Foreskin keratinocyte (primary cell): ENCODE measurements at places on chromosomes 7 and 10. TPM values are rescaled to one million over a fixed set of nuclear protein-coding genes. Genes with fewer than 3 reads are reported as not detected.

DNA sequence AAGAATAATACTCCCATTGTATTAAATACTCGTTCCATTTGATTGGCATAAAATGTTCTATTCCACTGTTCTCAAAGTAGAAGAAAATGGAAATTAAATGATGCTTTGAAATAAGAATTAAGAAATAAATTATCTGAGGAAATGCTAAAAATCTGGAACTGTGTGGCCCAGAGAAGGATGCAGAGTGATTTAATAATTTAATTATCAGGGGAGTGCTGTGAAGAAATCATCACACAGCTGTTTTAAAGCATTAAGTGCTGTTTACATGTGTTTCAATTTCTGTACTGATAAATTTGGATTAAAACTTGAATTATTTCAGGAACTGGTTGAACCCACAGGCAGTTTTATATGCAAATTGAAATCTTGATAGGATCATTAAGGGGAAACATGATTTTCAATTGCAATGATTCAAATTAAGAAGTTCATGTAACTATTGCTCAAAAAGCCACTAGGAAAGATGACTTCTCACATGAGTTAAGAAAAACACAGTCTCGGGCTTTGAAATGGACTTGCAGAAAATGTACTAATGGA is 56.3 kb downstream of the COL28A1 start:
- no peak for DNase-seq

DNA sequence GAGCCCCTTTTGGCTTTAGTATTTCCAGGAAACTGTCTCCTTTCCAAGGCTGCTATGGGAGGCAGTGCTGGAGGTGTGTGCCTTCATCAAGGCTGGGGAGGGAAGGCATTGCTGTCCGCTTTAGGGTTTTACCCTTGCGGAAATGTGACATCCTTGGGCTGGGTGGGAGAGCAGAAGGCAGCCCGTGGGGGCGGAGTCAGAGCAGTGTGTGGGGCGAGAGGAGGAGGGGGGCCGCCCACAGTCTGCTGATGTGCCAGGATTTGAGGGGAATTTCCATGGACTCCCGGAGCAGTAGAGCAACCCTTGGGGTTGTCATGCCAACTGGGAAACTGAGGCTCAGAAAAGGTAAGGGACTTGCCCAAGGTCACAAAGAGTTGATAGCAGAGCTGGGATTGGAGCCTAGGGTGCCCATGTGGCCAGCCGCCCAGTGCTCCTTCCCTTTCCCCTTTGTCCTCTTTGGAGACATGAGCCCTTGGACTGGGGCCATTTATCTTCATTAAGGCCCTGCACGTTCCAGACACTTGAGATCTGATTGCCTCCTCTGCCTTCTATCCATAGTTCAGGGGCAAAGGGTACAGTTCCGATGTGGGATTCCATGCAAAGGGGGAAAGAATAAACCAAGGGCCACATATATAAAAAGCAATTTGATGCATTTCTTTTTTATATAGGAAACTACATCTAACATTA is 22.2 kb downstream of the TSPAN15 start:
- DNase-seq = no peak

Gene PITRM1
- total RNA-seq = 91.4 and 101 TPM in 2 replicates

GRCh38 chr10:71815515-71816130 is 35.4 kb downstream of the PSAP start:
- no peak for DNase-seq

Gene GIMAP8
- 0.07 TPM in 1 of 2 replicates, not detected in the other for total RNA-seq

- DNase-seq = peak; percentile 13
Observed at GRCh38 chr10:124560377-124561105, 98.9 kb downstream of the LHPP start.

Gene OR2A12
- not detected in 2 replicates for total RNA-seq

Gene MYO1G
- total RNA-seq = 0.04 and 0.10 TPM in 2 replicates

DNA sequence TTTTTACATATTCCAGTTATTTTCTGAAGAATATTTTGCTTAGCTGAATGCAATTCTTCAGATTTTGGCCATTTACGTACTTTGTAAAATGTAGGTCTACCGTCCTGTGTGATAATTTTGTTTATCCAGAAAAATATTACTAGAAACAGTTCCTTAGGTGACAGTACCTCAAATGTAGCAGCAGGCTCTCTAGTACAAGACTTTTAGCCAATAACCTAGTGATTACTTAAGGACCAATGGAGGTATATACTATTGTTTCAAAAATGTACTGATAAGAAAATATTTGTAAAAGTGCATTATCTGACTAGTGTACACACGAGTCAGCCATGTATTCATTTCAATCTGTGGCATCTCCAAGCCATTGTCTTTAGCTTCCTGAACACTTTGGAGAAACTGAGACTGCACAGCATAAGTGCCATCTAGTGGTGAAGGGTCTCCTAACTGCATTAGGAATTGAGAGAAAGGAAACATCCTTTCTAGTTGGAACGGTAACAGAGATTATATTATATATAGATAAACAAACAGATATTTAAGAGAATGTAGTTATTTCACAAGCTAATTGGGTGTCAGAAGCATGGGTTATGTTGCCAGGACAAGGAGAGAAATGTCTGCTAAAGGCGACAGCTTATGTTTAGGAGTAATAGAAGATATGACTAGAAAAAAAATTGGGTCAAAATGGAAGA is 23.7 kb downstream of the RTKN2 start:
- no peak for DNase-seq

GRCh38 chr7:42315103-42315502 is 78.1 kb upstream of the GLI3 start:
- DNase-seq = no peak

DNA sequence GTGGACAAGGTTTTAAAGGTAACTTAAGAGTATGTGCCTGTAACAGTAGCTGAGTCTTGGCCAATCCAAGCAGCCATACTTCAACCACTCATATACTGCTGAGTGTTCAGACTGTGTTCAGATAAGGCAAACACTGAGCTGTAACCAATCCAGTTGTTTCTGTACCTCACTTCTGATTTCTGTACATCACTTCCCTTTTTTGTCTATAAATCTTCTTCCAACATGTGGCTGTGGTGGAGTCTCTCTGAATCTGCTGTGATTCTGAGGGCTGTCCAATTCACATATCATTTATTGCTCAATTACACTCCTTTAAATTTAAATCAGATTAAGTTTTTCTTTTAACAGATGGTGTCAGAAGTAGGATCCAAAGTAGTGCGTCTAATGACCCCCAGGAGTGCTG is 149.5 kb upstream of the PHF14 start:
- DNase-seq = no peak

- no peak for DNase-seq
Observed at GRCh38 chr7:88391247-88391646, 84.6 kb upstream of the STEAP4 start.
